ENCODE measurements at places on chromosomes 1 and 21.

DNA sequence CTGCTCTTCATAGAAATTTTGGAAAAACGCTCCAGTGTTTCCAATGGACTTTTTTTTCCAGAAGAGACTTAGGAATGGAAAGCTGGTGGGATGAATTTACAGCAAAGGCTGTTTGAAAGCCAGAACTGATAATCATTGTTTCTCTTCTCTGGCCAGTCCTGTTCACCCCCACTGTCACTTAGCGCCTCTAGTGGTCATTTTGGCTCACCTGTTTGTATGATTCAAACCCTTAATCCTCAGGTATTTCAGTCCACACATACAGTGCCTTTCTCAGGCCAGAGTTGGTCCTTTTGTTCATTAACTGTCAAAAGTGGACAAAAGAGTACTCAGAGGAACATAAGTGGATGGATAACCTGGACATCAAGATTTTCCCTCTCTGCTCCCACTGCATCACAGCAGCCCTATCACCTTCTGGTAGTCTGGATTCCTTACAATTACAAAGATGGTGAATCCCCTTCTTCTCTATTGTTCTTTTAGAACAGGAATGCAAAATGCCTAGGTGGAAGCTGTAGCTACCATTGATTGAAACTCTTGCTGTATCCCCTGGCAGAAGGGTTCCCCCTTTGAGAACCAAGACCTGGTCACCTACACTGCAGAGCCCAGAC is 177.6 kb upstream of the OLFM3 start:
- peak; percentile 31 for DNase-seq

- peak; percentile 70 for DNase-seq
Observed at GRCh38 chr1:32742956-32743355, 40.4 kb upstream of the SYNC start.

- no peak for DNase-seq
Observed at GRCh38 chr1:169722779-169723178, 11.1 kb downstream of the SELE start.

DNA sequence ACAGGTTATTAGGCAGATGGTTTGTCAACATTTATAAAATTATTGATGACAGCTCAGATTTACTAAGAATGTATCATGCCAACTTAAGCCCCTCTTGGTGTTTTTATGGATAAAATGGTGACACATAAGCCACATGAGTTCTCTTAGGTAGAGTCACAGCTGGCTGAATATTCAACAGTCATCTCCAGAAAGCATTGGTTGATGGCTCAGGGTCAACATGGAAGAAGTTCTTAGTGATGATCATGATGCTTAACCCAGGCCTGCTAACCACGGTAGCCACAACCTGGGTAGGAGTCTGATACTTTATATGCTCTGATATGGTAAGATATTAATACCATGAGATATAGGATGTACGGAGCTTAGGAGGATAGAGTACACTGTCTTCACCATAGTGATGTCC is 46.4 kb upstream of the SIPA1L2 start:
- no peak for DNase-seq

DNA sequence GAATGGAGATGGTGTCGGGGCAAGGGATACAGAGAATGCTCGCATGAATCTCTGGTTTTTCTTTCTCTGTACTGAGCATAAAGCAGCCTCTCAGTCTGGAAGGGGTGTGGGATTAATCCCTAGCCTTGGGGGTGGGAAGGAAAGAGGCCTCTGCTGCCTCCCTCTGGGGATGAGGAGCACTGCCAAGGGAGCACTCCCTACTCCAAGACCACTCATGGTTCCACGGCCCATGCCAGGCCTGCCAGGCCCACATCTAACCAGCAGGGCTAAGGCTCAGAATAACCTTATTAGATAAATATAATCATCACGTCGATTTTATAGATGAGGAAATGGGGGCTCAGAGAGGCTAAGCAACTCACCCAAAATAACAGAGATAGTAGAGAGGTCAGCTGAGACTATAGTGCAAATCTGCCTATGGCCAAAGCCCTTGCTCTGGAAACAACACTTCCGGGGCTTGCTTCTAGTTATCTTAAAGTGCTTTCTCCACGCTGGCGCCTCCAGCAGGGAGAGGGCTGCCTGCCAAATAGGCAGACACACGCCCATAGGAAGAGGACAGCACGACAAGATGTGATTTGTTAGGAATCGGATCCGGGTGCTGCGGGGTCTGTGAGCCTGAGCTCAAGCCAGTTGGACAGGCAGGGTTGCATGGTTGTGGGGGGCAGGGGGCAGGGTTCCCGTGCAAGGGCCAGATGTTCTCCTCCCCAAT is 522 bp downstream of the TEX35 start:
- DNase-seq: no peak

- no peak for DNase-seq
Observed at GRCh38 chr1:215844266-215844665, 277.2 kb downstream of the KCTD3 start.

- DNase-seq: no peak
Observed at GRCh38 chr1:200998323-200998722, 25.2 kb downstream of the KIF21B start.

DNA sequence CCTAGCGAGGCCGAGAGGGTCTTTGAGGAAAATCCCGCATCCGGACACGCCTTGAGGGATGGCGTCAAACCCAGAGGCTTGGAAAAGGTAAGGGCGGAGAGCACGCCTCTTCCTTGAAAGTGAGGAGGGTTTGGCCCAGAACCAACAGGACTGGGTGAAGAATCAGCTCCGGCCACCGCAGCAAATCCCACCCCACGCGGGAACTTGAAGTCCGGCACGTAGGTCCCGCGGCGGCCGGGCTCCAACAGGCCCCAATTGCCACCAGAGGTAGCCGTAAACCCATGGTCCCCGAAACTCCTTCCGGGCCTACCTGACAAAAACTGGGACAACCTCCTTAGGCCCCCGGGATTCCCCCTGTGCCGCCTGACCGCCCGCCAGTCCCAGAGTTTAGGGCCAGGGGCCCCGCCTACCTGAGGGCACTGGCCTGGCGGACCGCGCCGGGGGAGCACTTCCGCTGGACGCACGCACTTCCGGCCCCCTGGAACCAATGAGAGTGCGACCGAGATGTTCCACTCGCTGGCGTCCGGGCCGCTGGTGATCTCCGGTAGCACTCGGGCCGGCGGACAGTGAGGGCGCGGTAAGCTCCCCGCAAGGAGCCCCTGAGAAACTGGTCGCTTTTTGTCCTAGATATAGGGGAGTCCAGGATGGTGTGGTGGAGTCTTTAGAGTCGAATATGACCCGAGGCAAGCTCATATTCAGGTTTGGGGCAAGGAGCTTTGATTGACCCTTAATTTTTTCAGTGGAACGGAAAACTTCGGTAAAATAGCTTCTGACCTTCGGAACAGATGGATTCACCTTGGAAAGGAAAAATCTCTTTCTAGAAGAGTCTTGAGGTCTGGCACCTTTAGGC is at the start of the genes LZIC and NMNAT1:
Gene LZIC (minus strand): TSS at position 453 of the 850 bp plus-strand sequence. CDS start 6,772 bp downstream, outside the sequence.
Gene NMNAT1 (plus strand): TSS at position 537 of the 850 bp plus-strand sequence. CDS start 28,599 bp downstream, outside the sequence.
- DNase-seq: peak; percentile 95

- DNase-seq: no peak
Observed at GRCh38 chr1:9260059-9260766, 25.6 kb downstream of the H6PD start.

- DNase-seq: no peak
Observed at GRCh38 chr1:39361446-39361845, 130.0 kb upstream of the BMP8A start.

- peak; percentile 59 for DNase-seq
Observed at GRCh38 chr21:29376556-29376955, 77.8 kb downstream of the BACH1 start.

GRCh38 chr1:67769633-67770256 is 63.5 kb downstream of the GNG12 start:
- no peak for DNase-seq

DNA sequence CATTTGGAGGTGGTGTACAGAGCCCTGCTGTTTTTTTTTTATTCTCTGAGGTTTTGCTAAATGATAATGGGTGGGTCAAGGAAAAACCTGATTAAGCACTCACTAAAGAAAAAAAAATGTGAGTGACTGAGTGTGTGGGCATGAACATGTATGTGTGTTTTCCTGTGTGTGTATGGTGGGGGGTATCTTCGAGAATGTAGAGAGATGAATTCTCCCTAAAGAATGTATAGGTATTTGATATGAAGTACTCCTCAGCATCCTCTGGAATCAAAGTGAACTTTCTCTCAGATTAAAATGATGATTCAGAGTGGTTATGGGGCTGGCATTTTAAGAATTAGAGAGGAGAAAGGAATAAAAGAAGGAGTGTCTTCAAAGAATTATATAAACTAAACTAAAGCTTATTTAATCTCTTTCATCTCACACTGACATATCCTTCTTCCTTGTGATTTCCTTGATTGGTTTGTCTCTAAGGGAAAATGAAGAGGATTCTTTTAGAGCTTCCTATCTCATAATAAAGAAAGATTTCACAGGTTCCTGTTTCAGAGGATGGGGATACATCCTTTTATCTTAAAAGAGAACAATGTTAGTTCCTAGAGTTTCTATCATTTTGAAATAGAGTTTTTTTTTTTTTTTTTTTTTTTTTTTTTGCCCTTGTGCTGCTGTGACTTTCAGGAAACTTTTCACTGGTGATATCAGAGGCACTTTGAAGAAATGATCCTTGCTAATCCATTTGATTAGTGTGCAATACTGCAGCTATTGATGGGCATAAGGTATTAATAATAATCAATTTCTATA is 23.9 kb downstream of the S1PR1 start:
- DNase-seq: no peak

GRCh38 chr1:110675060-110675791 is 486 bp upstream of the KCNA3 start:
- peak; percentile 2 for DNase-seq

DNA sequence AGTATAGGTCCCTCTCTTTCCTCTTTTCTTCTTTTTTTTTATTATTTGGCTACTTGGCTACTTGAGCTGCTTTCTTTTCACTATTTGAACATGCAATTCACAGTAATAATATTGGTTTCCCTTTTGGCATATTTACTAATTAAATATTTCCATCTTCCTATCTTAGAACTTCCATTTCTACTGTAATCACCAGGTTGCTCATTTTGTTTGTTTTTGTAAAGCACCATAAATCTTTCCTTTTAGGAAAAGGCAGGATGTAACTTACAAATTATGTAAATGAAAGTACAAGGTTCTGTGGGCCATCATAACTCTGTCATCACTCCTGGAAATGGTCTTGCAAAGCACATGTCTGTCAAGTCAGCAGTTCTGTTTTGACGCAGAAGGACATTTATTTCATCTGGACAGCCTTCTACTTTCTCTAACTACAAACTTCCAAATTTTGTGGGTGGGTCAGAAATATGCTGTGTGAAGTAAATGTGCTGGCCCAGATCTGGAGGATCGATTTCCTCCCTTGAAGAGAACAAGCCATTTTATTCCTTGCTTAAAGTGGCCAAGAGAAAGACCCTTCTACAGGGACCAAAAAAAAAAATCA is 71.7 kb upstream of the TNFSF18 start:
- peak; percentile 64 for DNase-seq

DNA sequence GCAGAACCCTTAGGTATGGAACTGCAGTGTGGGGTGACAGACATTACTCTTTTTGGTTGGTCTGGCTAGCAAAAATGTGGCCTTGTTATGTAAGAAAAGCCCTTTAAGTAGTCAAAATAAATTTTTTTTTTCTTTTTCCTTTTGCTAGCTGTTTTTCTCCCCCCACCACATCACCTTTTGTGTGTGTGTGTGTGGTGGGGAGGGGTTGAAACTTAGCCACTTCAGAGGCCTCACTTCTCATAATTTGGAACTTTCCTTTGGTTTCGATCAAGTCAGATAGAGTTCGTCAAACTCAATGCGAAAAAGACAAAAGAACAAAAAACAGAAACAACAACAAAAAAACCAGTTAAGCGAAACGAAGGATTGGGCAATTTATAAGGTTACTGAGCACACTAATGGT is 1.9 kb upstream of the PRMT2 start:
- no peak for DNase-seq

- no peak for DNase-seq
Observed at GRCh38 chr1:43970502-43970901, 692 bp downstream of the DPH2 start.

GRCh38 chr1:11447903-11448302 is 31.1 kb upstream of the DISP3 start:
- peak; percentile 4 for DNase-seq

- no peak for DNase-seq
Observed at GRCh38 chr1:111463029-111463683, 10.6 kb upstream of the C1orf162 start.

DNA sequence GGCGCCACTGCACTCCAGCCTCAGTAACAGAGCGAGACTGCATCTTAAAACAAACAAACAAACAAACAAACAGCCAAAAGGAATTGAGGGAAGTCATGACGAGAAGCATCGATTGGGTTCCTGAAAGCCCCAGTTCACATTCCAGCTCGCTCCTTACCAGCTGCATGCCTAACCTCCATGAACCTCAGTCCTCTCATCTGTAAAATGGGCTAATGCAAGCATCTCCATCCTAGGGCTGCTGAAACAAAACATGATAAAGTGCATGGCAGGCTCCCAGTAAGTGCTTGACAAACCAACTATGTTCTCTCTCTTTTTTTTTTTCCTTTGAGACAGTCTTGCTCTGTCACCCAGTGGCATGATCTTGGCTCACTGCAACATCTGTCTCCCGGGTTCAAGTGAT is 79.7 kb upstream of the DISP3 start:
- no peak for DNase-seq
